GM04504 (cell line): ENCODE measurements at places on chromosomes 5 and 9.

DNA sequence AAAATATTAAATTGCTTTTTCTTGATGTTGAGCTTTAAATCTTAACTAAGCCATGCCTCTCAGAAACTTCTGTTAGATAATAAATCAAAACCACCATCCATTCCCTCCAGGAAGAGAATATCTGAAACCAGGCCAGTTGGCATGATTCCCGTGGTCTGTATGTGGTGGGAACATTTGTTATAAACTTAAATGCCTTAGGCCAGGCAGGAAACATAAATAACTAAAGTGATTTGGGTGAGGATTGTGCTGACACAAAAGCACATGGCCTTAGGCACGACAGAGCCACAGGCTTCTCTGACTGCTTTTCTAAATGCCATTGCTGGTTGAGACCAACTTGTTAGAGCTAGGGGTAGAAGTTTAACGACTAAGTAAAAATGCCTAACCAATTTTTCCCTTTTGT is 255.9 kb downstream of the GABRG2 start:
- no peak for DNase-seq

DNA sequence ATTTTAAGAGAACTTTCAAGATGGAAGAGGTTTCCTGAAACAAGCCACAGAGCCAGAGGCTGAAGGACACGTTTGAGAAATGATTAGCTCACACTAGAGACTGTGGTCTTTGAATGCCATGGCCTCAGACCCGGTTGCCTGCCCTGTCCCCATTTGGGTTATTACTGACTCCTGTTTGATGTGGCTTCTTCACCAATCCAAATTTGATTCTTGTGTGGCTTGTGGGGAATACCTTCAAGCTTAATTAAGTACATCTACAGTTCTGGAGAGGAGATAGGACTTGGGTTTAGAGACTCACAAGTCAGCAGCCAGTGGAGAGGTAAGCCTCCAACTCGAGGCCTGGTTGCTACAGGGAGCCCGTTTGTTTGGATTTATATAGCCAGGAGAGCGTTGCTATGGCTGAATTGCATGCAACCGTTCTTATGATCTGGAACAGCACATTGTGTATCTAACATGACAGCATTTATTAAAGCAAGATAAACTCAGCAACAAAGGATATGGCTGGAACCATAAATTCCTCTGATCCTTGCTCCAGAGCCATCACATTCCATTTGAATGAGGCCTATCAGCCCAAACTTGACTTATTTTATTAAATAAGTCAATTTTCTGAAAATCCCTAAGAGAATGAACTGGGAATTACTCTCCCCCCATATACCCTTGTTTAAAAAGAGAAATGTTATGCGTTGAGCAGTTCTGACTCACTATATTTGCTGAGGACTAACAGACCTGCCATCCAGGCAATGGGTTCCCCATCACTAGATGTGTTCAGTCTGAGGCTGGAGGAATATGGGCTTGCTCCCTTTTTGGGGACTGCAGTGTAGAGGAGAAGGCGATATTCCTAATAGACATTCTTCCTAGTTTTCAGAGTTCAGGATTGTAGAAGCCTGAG is 88.4 kb upstream of the TNFSF8 start:
- DNase-seq: peak; percentile 89

- no peak for DNase-seq
These were observed 185.8 kb upstream of the IRX4 start for GRCh38 chr5:2068531-2068930.

DNA sequence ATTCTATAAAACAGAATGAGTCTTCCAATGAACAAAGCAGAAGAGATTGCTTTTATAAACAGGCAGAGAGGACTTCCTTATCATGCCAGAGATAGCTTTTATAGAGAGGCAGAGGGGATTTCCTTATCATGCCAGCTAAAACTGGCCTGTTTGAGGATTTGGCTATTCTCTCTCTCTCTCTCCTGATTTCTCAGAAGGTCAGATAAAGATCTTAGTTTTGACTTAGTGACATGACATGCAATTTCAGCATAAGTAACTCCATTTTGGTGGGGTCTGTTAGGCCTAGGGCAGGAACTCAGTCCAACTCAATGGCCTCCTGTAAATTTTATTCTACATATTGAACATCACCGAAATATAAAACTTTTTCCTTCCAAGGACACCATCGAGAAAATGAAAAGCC is 31.5 kb upstream of the DENND4C start:
- no peak for DNase-seq
